ENCODE measurements at places on chromosomes 5 and 9.

GRCh38 chr9:134061019-134061687 lies 6.7 kb downstream of the BRD3 start:
- DNase-seq = no peak

- DNase-seq = no peak
Observed at GRCh38 chr5:42522783-42523182, 99.5 kb downstream of the GHR start.

DNA sequence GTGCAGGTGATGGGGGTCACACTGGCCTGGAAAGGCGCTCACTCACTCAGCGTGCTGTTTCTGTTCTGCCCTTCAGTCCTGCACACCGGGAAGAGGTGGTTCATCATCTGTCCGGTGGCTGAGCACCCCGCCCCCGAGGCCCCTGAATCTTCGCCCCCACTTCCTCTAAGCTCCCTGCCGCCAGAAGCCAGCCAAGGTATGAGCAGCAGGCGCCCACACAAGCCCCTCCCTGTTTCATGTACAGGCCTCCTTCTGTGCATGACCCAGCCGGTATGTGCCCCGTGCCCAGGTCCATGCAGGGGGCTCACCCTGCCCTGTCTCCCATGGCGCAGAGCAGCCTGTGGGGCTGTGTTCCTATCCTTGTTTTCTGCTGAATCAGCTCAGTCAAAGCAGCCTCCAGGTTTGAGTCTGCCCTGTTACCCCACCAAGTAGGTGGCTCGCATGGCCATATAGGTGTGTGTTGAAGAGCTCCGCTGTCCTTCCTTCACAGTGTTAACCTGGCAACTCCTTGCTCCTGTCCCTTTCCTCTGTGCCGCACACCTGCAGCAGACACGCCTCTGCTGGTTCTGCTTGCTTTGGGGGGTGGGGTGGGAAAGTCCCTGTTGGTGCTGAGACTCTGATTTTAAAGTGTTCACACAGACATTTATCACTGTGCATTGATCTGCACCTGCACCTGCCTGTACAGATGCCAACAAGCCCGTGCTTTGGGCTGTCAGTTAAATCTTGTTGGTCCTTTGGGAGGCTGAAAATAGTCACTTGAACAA lies 84.8 kb downstream of the WNK2 start:
- DNase-seq = no peak

GRCh38 chr5:109273594-109273993 lies 136.2 kb downstream of the PJA2 start:
- DNase-seq = no peak

DNA sequence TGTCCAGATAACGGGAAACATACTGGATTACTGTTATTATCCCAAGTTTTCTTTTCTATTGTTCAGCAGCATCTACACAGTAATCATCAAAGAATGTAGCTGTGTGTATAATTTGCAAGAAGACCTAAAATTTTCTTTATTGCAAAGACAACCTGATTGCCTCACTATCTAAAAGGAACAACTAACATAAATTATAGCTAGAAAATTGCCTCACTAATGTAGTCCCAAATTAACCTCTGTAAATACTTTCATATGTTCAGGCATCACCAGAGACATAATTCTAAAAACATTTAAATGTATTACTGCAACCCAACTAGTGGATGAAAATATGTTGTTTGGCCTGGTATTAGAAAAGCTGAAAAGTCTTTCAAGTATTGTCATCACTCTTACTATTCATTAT lies 275.4 kb downstream of the CDH12 start:
- no peak for DNase-seq

DNA sequence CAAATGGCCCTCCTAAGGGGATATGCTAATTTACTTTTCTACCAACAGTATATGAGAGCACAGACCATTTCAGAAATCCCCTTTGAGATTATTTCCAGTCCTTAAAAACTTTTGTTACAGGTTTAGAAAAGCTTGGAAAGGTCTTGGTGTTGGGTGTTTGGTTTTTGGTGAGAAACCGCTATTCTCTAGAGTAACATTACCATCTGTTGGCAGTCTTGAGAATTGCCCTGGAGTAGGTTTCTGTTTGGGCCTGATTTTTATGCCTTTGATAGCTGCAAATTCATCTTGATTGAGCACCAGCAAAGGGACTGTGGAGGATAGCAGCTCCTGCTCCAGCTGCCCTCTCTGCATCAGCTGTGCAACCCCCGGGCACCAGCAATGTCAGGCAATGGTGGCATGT lies 8.0 kb downstream of the NUDT2 start:
- no peak for DNase-seq

GRCh38 chr5:68418201-68418600 lies 202.6 kb downstream of the PIK3R1 start:
- no peak for DNase-seq
